ENCODE measurements at places on chromosomes 12 and 14.
A peak's percentile ranks its signal among the peaks of the same experiment; 100 is the strongest.

GRCh38 chr12:116853507-116853906 lies 27.7 kb downstream of the HRK start:
- DNase-seq = no peak

DNA sequence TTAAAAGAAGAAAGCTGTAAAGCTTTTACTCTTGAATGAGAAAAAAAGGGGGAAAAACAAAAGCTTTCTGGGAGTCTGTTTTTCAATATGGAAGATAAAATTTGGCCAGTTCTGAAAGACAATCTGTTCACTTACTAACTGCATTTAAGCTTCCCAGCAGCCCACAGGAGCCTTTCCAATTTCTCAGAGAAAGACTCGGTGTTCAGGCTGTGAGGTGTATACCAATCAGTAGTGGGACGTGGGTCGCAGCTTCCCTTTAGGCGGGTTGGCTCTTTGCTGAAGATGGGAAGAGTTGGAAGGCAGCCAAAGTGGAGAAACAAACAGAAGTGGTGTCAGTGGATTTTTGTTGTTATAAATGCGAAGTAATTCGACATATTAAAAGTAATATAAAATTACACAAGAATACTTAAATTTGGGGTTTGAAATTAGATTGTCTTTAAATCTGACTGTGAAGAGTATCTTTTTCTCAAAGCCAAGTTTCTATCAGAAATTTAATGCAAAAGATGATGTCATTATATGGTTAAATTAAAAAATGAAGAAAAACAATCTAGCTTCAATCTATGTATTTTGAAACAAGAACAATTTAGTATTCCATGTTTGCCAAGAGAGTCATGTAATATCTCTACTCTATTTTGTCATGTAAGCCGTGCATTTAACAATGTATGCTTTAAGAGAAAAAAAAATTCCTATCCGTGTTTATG lies 590.2 kb upstream of the ATXN7L3B start:
- DNase-seq = no peak

GRCh38 chr12:25935355-25936144 lies 22.9 kb upstream of the RASSF8 start:
- DNase-seq = no peak

DNA sequence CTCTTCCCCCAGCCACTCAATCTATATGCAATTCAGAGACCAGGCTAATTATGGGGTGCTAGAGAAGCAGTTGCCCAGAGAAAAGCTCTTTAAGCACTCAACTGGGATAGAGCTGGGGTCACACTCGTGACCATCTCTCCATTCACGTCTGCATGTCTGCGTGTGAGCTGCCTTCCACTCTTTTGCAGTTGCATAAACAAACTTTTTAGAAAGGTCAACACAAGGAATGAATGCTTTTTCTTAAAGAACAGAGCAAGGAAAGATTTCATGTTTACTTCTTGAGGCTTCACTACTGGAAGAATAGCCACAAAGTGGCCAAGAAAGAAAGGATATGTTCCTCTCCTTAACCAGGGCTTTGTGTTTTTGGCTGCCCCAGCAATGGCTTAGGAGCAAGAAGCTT lies 151.1 kb downstream of the SAMD4A start:
- DNase-seq = no peak

- DNase-seq = no peak
These were observed 1.9 kb downstream of the APEX1 start for GRCh38 chr14:20456971-20457370.

DNA sequence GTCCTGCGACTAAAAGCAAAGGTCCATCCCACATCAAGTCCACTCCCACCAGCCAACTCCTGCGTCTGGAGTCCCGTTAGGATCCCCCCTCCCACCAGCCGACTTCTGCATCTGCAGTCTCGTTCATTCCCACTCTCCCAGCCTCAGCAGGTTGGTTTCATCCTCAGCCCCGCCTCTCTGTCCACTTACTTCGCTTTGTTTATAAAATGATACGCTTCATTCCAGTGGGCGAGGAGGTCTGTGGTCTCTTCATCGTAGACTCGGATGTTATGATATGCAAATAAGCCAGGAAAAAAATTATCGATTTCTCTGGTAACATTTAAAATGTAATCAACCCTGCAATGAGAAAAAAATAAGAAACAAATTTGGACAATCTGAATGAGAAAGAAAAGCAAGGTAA lies 56.8 kb downstream of the SSH1 start:
- DNase-seq = no peak

- DNase-seq = no peak
These were observed 645 bp downstream of the FOXA1 start for GRCh38 chr14:37594238-37594970.

- no peak for DNase-seq
These were observed 26.9 kb downstream of the CRADD start for GRCh38 chr12:93704122-93704521.

- DNase-seq = no peak
These were observed 171.1 kb downstream of the DACT1 start for GRCh38 chr14:58808828-58809227.

DNA sequence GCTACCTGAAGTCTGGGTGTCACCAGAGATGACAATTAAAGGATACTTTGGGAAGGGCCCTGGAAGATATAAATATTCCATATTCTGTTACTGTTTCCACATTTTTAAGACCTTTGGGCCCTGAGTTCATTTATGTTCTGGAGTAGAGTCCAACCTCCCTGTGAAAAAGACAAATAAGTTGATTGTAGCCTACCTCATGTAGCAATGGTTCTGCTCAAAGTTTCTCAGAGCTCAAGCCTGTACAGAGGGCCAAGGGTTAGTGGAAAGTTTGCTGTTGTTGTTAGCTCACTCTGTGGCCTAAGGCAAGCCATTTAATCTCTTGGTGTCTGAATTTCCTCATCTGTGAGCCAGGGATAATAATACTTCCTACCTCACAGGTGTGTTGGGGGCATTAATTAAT lies 284.7 kb upstream of the DDHD1 start:
- no peak for DNase-seq

DNA sequence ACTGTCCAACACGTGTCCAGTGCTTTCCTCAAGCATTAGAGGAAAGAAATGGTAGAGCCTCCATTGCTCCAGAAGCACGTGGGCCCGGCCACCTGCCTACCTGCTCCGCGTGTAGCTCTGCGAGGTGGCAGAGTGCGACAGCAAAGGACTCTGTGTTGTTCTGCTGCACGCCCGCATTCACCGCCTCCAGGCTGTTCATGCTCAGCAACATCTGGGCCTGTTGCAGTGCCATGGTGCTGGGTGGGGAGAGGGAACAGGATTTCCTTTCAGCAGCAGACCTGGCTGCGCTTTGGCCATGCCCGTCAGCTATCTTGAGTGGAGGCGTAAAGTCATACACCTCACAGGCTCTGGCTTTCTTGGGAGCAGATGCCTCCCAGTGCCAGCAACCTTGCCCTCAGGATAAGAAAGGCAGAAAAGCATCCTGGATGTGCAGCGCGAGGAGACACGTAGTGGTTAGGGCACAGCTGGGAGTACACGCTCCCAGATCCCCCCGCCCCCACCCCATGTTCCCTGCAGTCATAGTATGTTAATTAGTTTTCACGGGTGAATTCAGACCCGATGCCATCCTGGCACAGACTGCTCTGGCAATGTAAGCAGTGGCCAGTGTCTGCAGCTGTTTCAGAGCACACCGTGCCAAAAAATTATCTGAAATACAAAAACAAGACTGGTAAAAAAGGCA lies 25.1 kb downstream of the ANAPC5 start:
- no peak for DNase-seq

DNA sequence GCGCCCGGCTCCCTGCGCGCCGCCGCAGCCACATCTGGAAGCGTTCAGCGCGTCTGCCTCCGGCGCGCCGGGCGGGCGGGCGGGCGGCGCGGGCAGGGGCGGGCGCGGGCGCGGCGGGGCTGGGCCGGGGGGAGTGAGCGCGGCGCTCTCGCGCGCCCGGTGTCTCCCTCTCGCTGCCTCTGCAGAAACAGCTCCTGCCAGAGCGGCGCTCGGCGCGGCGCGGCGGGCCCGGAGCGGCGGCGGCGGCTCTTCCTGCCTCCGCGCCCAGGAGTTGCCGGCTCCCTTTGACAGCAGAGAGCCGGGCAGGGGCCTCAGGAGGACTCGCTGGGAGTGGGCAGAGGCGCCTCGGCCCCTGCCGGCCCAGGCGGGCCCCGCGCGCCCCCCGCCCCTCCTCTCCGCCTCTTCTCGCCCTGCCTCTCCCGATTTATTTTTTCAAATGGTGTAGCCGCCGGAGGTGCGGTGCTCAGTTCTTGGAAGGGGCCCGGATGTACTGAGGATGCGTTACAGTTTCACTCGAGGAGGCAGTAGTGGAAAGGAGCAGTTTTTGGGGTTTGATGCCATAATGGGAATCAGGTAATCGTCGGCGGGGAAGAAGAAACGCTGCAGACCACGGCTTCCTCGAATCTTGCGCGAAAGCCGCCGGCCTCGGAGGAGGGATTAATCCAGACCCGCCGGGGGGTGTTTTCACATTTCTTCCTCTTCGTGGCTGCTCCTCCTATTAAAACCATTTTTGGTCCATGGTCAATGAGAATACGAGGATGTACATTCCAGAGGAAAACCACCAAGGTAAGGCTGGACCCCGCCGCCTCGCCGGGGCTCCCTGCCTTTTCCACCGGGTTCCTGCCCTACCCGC lies at the start of gene CACNA1C:
Gene CACNA1C (plus strand): TSS at position 162 of the 853 bp plus-strand sequence. CDS start 576 bp downstream, at position 738.
- DNase-seq = peak; percentile 51

DNA sequence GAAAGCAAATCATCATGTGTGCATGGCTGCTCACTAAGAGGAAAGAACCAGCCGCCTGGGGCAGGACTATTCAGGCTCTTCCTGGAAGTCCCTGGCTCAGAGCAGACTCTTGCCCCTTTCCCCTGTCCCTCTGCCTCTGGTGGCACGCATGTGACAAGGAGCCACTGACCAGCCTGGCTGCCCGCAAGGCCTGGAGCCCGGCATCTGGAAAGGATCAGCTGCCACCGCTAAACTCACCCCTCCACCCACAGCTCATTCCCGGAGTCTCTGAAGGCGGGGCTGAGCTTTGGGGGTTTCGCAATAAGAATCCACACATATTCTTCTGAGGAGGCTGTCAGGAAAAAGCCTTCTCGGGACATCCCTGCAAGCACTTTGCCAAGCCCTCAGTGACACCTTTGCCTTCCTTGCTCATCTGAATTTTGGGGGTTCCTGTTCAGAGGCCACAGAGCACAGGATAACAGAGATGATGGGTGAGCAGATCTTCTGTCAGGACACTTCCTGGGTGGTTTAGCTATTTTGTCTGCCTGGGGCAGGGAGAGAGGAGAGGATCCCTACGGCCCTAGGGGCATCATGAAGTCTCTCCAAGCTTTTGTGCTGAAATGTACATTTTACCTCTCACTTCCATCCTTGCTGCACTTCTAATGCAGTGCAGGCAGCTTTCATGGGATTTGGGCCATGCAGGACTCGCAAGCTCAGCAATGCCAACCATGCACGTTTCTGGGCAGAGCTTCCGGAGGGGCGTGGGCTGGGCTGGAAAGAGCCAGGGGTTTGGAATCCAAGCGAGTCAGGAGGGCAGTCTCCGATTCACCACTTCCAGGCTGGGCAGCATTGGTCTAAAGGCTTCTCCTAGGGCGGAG lies 124.8 kb upstream of the MAP1LC3B2 start:
- no peak for DNase-seq

DNA sequence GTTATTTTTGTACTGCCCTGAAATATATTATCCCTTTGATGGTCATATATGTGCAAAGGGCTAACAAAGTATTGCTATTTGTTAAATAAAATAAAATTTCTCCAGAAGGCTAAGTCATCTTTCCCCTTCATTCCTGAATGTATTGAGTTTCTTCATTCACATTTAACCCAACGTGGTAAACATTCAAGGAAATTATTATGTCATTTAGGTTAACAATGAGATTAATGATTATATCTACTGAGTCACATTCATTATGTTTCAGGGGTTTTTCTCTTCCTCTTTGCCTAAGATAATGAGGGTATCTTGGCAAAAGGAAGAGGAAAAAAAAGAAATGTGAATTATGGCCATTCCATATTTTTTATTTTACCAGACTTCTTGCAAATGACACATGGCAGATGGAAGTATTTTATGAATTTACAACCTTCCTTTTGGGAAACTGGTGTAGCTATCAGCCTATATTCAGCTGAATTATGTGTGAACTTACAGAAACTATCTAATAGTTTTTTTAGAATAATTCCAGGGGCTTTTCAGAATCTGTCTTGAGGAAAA lies 27.2 kb downstream of the TSPAN8 start:
- DNase-seq = no peak

DNA sequence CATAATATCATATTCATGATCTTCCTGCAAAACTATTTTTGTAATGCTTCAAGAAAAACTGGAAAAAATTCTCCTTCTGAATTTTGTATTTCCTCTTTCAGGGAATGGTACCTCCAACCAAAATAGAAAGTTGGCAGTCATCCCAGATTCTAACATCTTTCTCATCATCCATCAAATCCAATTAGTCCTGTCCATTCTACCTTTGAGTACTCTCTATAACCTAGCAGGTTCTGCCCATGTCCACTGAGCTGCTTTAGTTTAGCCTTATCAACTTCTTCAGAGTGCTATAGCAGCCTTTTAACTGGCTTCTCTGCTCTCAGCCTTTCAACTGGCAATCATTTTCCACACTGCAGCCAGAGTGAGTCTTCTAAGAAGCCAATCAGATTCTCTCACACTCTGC lies 236.2 kb downstream of the AKAP6 start:
- DNase-seq = no peak

GRCh38 chr12:49552014-49552413 lies 13.2 kb downstream of the KCNH3 start:
- no peak for DNase-seq

GRCh38 chr12:34338751-34339150 lies 316.5 kb downstream of the ALG10 start:
- no peak for DNase-seq

- no peak for DNase-seq
These were observed 2.3 kb downstream of the UBE3B start for GRCh38 chr12:109479761-109480160.

DNA sequence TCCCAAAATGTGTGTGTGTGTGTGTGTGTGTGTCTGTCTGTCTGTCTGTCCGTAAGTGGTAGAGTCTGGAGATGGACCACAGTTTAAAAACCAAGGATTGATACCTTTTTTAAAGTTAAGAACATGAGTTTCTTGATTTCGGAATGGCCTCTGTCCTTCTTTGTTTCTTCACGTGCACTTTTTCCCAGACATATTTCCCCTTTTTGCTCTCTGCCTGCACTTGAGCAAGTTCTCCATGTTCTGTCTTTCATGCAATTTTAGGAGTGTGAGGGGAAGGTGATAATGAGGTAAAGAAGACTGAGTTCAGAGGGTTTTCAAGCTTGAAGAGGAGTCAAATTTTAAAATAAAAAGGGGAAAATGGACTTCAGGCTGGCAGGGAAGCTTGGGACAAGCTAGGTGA lies 12.7 kb downstream of the OLR1 start:
- no peak for DNase-seq

- no peak for DNase-seq
These were observed 177.9 kb downstream of the RBM19 start for GRCh38 chr12:113788020-113788856.

DNA sequence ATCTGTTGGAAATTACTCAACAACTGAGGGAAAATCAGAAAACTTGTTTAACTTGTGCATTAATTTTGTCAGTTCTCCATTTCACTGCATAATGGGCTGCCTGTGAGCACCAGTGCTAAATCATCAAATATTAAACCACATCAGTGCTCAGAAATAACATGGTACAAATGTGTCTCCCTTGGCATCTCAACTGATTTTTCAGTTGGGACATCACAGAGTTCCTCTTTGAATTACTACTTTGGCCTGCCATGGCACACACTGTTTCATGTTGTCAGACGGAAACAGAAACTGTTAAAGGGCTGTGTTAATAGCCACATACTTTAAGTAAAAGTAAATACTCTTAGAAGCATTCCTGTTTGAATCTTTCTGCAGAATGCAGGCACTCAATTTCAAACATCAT lies 42.1 kb upstream of the STRN3 start:
- no peak for DNase-seq

GRCh38 chr12:128672893-128673292 lies 150.9 kb downstream of the SLC15A4 start:
- DNase-seq = no peak
